Naive thymus-derived CD8-positive, alpha-beta T cell (primary cell): ENCODE measurements at places on chromosomes 13 and 19.

DNA sequence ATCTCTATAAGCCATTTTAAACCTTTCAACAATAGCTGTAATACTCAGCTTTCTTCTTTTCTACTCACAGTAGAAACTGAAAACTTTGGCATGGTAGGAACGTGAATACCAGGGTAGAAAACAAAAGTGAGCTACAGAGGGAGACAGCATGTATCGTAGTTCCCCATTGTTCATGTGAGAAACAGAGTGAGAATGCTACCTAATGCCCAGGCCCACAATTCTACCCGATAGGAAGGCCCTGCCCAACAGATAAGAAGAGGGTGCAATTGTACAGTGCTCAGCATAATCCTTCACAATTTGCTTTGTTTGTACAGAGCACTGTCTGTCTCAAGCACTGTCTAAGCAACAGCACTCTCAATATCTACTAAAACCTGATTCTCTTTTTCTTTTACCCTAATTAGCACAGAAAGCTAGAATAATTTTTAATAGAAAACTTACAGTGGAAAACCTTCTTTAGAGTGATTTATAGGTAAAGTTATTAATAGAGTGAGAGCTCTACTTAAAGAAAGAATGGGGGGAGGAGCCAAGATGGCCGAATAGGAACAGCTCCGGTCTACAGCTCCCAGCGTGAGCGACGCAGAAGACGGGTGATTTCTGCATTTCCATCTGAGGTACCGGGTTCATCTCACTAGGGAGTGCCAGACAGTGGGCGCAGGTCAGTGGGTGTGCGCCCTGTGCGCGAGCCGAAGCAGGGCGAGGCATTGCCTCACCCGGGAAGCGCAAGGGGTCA is 322.3 kb downstream of the EFNB2 start:
- DNase-seq = no peak

- no peak for DNase-seq
These were observed 159.4 kb downstream of the NHLRC3 start for GRCh38 chr13:39197647-39198007.

GRCh38 chr13:106416645-106417044 is 118.8 kb downstream of the EFNB2 start:
- no peak for DNase-seq

DNA sequence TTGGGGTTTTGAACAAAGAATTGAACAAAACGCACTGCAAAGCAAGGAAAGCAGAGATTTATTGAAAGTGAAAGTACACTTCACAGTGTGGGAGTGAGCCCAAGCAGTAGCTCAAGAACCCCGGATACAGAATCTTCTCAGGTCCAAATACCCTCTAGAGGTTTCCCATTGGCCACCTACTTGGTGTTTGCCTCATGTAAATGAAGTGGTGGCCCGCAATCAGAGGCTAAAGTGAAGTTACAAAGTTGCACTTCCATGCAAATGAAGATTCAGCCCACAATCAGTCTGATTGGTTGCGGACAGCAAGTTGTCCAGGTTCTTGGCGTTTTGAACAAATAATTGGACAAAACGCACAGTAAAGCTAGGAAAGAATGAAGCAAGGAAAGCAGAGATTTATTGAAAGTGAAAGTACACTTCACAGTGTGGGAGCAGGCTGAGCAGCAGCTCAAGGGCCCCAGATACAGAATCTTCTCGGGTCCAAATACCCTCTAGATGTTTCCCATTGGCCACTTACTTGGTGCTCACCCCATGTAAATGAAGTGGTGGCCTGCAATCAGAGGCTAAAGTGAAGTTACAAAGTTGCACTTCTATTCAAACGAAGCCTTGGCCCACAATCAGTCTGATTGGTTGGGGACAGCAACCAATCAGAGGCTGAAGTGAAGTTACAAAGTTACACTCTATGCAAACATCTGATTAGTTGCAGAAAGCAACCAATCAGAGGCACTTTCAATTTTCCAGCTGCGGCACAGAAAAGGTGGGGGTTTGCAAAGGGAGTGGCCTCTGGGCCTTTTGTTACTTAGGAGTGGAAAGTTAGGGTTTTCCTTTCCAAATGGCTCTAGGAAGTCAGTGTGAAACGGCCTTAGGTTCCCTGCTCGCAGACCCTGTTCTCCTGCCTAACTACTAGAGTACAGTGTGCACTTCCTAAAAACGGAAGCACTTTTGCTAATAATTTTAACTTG is 4.8 kb upstream of the TM9SF2 start:
- DNase-seq = peak; percentile 32

GRCh38 chr13:31946091-31946770 is 85.3 kb upstream of the FRY start:
- DNase-seq = no peak

GRCh38 chr13:79501538-79502232 is 20.7 kb downstream of the NDFIP2 start:
- DNase-seq = no peak

DNA sequence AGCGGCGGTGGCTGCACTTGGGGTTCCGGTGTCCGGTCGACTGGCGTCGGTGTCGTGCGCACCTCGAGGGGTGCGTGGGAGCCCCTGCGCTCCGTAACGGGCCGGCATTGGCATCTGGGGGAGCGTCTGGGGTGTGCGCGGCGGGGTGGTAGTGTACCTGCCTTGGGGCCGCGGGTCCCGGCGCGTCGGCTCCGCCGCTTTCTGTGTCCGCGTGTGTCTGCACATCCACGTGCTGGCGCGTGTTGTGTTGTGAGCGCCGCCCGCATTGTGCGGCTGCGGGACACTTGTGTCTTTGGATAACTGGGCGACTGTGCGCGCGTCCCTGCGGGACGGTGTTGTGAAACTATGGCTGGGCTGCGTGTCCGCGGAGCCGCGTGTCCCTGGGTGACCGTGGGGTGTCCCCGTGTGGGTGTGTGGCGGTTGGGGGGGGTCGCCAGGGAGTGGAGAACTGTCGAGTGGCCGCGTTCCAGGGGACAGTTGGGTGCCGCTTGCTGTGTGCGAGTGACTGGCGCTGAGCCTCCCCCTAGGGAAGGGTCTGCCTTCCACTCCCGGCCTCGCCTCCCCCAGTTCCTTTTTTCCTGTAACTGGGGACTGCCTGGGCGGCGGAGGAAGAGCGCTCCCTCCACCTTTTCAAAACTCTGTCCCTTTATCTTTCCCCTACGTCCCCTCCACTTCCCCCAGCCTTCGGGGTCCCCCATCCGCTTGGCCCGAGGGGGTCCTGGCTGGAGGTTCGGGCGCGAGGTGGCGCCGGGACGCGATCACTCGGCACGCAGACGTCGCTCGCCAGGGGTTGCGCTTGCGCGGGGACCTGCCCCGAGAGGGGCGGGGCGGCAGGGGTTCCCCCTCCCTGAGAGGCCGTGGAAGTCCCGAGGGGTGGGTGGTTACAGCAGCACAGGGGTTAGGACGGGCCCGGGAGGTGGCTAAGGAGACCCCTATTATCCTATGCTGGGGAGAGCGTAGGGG is 5.7 kb upstream of the NFIC start:
- peak; percentile 69 for DNase-seq

DNA sequence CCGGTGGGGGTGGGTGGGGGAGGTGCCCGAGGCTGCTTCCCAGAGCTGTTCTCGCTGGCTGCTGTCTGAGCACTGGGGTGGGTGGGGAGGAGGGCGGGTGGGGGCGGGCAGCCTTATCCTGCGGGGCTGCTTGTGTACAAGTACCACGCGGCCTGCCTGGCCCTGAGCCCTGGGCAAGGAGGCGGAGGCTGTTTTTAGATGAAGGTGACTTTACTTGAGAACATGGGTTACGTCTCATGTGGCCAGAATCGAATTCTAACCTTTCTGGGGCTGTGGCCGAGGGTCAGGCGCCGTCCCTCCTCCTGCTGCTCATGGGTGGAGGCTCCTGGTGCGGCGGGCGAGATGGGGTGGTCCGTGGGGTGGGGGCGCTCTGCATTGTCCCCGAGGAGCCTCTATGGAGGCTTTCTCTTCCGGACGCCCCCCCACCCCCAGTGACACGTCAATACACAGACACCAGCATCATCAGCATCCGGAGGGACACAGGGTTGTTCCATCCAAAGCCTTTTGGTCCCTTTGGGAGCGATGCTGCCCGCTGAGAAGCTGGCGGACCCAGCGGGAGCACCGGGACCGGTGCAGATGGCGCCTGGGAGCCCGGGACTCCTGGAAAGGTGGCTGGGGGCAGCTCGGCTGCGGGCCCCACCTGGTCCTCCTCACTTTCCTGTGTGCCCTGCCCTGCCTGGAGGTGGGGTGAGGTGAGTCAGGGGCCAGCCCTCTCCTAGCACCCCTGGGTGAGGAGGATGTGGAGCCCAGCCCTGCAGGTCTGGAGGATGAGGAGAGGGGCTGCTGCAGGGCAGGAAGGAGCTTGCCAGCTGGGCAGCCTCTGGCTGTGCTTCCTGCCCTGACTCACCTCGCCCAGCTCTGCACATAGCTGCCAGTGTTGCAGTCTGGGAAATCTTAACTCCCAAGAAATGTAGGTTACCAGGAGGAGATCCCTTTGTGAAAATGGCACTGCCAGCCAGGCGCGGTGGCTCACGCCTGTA is 3.4 kb downstream of the BSG start:
- no peak for DNase-seq

GRCh38 chr19:53957448-53958167 is 5.1 kb upstream of the CACNG8 start:
- DNase-seq = no peak

DNA sequence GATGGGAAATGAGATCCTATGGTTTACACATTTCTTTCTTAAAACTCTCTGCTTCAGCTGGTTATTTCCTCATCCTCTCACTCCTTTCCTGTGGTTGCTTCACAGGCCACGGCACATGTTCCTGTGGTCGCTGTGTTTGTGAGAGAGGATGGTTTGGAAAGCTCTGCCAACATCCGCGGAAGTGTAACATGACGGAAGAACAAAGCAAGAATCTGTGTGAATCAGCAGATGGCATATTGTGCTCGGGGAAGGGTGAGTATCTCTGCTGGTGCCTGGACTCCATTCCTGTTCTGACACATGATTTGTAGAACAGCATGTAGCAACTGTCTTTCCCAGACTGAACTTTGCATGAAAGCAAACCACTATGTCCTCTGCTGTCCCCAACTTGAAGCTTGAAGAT is 254.2 kb downstream of the ITGBL1 start:
- DNase-seq = no peak

GRCh38 chr13:40984668-40985366 is 34.3 kb downstream of the ELF1 start:
- no peak for DNase-seq

GRCh38 chr19:19342086-19343015 is 21.7 kb downstream of the MAU2 start:
- DNase-seq = no peak

- no peak for DNase-seq
These were observed 55.5 kb downstream of the MYH14 start for GRCh38 chr19:50258918-50259372.

DNA sequence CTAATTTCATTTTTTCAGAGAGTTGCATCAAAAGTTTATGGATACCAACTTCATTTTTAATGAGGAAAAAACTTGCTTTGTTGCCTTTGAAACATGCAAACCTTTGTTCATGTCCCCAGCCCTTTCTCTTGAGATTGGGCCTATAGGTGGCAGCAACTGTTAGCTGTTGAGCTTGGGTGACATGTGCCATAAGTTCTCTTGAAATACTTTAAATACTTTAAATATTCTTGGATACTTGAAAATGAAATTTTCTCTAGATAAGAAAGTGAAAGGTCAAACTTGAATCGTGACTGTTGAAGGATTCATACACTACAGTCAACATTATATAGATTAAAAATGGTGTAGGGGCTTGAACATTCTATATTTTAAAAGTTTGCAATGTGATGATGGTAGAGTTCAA is 294.9 kb downstream of the NDFIP2 start:
- DNase-seq = no peak

GRCh38 chr13:26011996-26012821 is 39.6 kb downstream of the SHISA2 start:
- DNase-seq = peak; percentile 54

DNA sequence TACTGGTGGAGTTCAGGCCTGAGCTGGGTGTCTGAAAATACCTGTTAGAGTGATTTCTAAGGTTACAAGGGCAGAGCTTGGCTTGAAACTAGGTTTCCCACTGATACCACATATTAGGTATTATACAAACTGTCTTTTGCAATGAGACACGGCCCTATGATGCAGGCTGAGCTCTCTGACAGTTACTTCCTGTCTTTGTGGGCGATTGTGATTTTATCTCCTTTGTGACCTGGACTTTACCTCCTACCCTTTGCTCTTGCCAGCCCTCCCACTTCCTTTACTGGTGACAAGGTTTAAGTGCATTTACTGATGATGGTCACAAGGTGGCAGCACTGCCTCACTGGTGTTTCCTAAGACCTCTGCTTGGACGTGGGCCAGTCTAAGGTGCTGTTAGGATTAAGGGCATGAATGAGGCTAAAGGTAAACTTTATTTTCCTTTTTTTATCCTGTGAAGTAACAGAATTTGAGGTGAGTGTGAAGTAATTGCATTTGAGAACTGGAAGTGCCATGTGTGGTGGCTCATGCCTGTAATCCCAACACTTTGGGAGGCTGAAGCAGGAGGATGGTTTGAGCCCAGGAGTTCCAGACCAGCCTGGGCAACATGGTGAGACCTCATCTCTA is 7.7 kb upstream of the CXCL17 start:
- DNase-seq = peak; percentile 88

- no peak for DNase-seq
These were observed 43.0 kb upstream of the MCF2L start for GRCh38 chr13:112926003-112926402.

DNA sequence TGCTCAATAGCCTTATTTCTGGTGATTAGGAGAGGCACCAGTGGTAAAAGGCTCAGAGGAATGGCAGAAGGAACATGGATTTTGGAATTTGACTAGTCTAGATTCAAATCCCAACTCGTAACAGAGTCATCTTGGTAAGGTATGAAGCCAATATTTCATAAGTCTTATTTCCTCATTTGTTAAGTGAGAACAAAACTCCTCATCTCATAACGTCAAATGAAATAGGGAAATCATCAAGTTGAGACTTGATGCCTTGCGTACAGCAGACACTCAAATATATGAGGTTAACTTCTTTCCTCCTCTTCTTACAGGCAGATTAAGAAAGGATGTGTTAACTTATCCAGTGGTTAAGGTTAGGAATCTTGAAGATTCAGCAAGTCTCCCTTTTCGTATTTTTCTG is 189.2 kb downstream of the DLEU7 start:
- no peak for DNase-seq

GRCh38 chr13:90798381-90798780 is 549.1 kb upstream of the MIR17HG start:
- DNase-seq = no peak

- no peak for DNase-seq
These were observed 1677.1 kb downstream of the OLFM4 start for GRCh38 chr13:54705738-54706137.
